ENCODE measurements at places on chromosomes 4 and X.
A peak's percentile ranks its signal among the peaks of the same experiment; 100 is the strongest.

GRCh38 chr4:94389595-94390267 lies 47.1 kb upstream of the HPGDS start:
- DNase-seq: no peak

- DNase-seq: no peak
Measured at GRCh38 chrX:115393271-115393670, 103.8 kb downstream of the LUZP4 start.

DNA sequence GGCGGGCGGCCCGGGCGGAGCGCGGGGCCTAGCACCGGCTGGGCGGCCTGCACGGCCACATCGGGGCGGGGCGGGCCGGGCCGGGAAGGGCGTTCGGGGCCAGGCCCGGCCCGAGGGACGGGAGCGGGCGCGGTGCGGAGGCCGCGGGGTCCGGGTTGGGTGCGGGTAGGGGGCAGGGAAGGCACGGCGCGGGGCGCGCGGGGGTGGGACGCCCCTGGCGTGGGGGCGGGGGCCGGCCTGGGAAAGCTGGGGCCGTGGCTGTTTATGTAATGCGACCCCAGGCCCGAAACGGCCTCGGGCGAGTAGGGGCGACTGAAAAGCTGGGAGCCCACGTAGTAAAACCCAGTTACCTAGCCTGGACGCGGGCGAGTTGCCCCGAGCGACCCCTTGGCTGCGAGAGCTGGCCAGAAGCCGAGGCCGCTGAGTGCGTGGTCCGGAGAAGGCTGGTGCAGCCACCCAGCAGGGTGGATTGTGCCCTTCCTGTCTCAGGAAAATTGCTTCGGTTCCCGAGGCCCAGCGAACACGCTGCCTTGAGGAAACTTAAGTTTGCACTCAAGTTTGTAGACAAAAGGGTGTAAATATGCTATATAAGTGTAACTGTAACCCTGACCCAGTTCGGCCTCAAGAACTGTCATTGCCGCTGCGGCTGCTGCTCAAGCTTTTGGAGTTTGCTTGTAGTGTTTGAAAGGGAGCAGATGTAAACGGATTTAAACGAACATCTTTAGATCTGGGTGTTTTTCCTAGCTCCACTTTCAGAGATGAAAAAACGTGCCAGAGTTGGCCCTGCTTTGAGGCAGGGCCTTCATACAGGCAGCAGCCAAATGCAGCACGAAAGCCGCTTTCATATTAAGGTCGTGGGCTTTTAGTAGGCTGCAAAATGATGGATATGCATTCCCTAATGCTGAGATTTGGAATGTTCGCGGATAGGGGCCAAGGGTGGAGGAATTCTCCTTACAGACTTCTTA lies 674 bp downstream of the SEC24B start:
- peak; percentile 47 for DNase-seq

GRCh38 chr4:174080361-174080760 lies 203.1 kb downstream of the FBXO8 start:
- DNase-seq: no peak

- DNase-seq: no peak
Measured at GRCh38 chrX:71052721-71053120, 15.4 kb downstream of the SNX12 start.

DNA sequence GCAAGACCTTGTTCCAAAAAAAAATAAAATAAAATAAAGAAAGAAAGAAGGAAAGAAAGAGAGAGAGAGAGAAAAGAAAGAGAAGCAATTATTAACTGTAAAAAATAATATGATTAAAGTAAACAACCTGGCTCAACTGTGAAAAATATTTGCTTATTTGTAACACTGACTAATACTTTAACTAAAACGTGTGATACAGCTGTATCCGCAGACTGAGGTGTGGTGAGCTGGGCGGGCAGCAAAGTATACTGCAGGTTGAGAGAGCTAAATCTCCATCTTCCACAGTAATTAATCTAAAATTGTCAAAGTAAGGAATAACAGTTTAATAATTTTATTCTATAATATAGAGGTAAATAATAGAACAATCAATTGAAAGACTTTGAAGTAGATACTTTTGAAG lies 145.5 kb upstream of the FAM241A start:
- no peak for DNase-seq

GRCh38 chrX:37783305-37783704 lies 3.4 kb downstream of the CYBB start:
- no peak for DNase-seq

DNA sequence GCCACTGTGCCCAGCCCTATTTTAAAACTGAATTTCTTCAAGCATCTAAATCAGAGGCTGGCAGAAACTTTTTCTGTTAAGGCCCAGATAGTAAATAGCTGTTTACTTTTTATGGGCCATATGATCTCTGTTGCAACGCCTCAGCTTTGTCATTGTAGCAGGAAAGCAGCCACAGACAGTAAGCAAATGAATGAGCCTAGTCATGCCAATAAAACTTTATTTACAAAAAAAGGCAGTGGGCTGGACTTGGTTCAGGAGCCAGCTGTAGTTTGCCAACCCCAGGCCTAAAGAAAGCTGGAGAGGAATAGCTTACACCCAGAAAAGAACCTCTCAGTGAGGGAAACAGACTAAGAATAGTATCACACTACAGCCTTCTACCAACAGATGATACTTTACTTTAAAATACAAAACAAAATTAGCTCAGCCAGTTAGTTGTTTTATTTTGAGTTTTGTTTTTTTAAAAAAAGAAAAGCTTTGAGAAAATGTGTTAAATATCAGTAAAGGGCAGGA lies 25.5 kb downstream of the CHST7 start:
- no peak for DNase-seq

- DNase-seq: no peak
Measured at GRCh38 chr4:8405516-8405875, 35.0 kb downstream of the ACOX3 start.

GRCh38 chrX:133593531-133593930 lies 178.2 kb upstream of the GPC4 start:
- DNase-seq: no peak

- no peak for DNase-seq
Measured at GRCh38 chr4:962231-963208, 10.8 kb downstream of the DGKQ start.

GRCh38 chr4:4560642-4561041 lies 18.8 kb upstream of the STX18 start:
- peak; percentile 51 for DNase-seq

- no peak for DNase-seq
Measured at GRCh38 chrX:114451397-114451796, 132.5 kb upstream of the HTR2C start.

GRCh38 chr4:147496500-147496899 lies 15.6 kb downstream of the EDNRA start:
- no peak for DNase-seq

DNA sequence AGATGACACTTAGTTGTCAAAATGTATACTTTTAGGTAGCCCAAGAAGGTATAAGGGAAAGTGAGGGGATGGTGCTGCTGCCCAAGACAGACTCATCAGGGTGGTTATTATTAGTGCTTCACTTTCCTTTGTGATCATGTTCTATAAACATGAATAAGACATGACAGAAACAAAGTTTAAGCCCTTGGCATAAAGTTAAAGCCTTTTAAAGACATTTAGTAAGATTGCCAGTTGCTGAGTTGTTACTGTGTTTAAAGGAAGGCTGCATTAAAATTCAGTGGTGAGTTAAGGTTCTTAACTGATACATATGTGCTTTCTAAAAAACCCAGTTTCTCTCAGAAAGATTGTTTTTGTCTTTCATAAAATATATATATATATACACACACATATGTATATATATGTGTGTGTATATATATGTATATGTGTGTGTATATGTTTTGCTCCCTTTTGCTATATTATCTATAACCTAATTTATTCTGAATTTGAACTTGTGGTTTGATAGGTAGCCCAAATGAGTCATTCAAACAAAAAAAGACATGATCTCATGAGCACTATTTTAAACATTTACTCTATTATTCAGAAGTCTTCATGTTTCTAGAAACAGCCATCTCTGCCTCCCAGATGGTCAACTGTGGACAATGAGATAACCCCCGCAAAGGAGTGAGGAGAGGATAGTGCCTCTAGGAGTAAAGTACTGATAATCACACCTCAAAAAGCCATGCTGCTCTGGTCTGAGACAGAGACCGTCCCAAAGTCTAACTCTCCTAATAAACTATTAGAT lies 98.1 kb upstream of the OTUD4 start:
- DNase-seq: no peak

- DNase-seq: no peak
Measured at GRCh38 chr4:190014771-190015537, 12.1 kb downstream of the FRG2 start.

DNA sequence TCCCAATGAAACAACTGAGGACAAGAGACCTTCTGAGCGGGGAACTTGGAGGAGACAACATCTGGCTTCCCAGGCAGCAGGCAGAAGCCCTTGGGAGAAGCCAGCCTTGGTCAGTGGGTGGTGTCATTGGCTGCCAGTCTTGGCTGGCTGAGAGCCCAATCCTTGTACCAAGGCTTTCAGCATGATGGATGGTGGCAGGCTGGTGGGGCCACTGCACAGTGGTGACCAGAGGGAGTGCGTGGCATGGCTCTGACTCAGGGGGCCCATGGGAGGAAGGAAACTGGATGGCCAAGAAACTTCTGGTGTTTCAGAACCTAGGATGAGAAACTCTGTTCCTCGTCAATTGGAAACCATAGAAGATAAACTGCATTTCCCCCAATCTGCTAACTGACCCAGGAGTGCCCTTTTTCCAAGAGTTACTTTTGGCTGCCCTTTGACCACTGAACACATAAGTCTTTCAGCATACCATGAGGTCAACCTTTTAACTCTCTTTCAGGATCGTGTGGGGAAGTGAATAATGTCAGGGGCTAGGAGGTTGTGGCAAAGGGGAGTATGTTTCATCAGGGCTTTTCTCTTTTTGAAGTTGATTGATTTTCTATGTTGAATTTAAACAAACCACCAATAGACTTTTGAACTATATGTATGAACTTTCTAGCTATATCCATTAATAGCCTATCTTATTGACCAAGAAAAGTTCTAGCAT lies 60.9 kb downstream of the SOWAHB start:
- no peak for DNase-seq

DNA sequence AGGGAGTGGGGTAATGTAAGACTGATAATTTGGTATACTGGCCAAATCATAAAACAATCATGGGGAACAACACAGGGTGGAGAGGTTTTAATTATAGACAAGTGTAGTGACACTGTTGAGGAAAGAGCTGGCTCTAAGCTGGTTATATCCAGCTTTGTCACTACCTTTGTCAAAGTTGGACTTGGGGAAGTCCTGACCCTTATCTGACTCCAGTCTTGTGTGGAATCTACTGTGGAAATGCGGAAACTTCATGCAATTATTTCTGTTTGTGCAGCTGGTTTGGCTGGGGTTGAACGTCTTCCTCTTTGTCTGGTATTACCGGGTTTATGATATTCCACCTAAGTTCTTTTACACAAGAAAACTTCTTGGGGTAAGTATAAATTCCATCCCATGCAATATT lies 2.0 kb downstream of the CYBB start:
- no peak for DNase-seq

DNA sequence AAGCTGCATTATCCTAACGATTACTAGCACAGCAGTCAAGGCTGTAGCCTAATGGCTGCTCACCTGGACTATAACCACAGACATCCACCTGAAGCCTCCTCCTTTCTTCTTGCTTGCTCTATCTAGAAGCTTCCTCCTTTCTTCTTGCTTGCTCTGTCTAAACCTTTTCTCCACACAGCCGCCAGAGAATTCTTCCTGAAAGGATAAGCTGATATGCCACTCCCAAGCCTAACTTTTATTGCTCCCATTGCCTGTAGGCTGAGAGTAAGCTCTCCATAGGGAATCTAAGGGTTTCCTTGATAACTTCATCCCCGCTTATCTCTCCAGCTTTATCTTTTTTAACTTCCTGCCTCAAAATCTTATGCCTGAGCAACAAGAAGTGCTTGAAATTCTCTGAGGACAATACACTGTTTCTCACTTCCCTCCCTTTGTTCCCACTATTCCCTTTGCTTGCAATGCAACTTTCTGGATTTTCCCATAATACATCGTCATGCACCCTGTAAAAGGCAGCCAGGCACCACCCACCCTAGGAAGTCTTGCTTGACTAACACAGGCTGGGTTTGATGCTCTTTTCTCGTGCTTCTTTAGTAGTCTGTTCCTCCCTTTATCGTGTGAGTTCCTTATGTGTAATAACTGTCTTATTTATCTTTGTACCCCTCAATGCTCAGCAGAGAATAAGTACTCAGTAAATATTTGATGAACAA lies 1.4 kb upstream of the LRIT3 start:
- no peak for DNase-seq

DNA sequence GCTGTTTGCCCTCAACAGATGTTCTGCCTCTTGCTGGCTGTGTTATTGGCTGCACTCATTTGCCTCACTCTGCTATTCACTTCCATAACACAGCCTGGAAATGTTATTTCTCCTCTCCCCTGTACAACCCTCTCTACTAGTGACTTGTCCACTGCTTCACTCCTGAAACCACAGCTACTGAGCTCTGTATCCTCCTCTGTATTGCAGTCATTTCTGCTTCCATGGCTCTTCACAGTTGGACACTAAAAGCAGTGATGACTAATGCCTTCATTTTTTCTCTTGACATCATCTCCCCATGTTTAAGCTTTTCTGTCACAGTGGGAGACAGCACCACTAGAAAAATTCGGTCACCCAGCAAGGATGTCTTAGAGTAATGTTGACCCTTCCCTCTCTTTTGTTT lies 123.0 kb upstream of the PPP1R2C start:
- DNase-seq: no peak

- DNase-seq: peak; percentile 87
Measured at GRCh38 chr4:144575181-144575580, 70.8 kb upstream of the HHIP start.

DNA sequence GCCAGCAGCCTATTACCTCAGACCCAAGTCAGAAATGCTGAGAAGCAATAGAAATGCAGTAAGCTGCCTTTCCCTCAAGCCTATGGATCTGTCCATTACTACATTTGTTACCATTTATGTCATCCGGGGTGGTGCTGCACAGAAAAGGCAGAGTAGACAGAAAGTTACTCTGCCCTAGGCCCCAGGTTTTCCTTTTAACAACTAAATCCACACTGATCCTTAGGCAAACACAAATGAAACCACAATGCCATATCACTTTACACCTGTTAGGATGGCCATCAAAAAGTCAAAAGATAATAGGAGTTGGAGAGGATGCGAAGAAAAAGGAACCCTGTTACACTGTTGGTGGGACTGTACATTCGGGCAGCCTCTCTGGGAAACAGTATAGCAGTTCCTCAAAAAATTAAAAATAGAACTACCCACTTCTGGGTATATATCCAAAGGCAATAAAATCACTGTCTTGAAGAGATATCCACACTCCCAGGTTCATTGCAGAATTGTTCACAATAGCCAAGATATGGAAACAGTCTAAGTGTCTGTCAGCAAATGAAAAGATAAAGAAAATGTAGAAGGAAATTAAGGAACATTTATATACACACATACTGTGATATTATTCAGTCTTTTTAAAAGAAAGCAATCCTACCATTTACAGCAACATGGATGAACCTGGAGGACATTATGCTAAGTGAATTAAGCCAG lies 186.3 kb downstream of the NWD2 start:
- DNase-seq: no peak

GRCh38 chr4:38601244-38601915 lies 62.6 kb upstream of the KLF3 start:
- peak; percentile 49 for DNase-seq

DNA sequence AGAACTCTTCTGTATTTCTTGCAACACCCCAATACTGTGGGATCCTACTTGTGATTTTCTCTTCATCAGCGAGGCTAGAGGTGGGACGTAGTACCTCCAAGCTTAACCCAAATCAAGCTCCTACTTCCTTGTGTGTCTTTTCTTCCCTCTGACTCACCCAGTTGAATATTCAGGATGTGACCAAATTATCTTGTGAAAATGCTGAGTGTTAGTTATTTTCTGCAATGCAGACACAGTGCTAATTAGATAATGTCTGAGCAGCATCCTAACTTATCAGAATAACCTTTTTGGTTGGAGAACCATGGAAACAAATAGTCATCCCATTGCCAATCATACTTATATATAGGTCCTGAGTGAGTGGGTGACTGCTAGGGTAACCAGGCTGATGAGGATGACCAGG lies 2.4 kb downstream of the MEPE start:
- no peak for DNase-seq
